ENCODE measurements at places on chromosomes 1 and 21.

GRCh38 chr1:224217655-224218623 is 34.9 kb downstream of the DEGS1 start:
- no peak for DNase-seq

GRCh38 chr1:114585231-114585630 is 3.8 kb upstream of the BCAS2 start:
- DNase-seq = no peak

DNA sequence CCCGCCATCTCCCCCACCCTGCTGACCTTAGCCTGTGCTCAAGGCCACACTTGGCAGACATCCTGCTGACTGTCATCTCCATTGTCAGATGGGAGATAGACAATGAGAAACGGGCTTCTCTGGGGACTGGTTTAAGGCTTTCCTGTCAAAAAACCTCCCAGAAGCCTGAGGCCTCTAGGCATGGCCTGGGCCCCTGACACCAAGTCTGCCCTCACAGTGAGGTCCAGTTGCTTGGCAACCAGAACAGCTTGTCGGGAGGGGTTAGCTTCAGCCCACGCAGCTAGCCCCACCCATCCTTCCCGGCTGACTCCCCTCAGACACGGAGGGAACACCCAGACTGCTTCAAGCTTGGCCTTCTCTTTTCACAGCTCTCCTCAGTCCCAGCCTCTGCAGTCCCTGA is 11.0 kb downstream of the PLEKHA6 start:
- DNase-seq = peak; percentile 36

DNA sequence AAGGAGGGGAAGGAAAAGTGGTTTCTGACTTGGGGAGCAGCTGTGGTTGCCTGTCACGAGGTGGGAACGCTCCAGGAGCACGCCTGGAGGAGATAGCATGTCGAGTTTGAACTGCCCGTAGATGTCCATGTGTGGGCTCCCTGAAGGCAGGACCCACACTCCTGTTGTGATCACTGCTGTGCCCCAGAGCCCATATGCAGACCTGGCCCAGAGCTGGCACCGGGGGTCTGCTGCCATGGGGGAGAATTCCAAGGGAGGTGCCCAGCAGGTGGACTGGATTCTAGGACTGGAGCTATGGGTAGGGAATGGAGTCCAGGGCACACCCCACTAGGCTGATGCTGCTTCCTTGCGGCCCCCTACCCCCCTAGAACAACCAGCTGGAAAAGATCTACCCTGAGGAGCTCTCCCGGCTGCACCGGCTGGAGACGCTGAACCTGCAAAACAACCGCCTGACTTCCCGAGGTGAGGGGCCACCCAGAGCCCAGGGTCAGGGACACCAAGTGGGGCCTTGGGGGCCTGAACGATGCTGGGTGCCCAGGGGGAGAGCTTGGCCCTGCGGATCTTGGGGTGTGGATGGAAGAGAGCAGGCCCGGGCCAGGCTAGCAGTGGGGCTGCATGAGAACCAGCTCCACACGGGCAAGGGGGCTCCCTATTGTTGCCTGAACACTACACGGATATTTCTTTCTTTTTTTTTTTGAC is 9.3 kb downstream of the PODN start:
- no peak for DNase-seq

GRCh38 chr1:64518692-64519481 is 49.0 kb downstream of the CACHD1 start:
- no peak for DNase-seq

GRCh38 chr1:201610858-201611257 is 71.9 kb downstream of the NAV1 start:
- no peak for DNase-seq

- DNase-seq = no peak
Measured at GRCh38 chr21:36211660-36212512, 55.3 kb downstream of the DOP1B start.

- no peak for DNase-seq
Measured at GRCh38 chr1:178021950-178022349, 52.1 kb upstream of the SEC16B start.

GRCh38 chr1:147545133-147545532 is 3.8 kb downstream of the BCL9 start:
- DNase-seq = no peak

- DNase-seq = peak; percentile 24
Measured at GRCh38 chr1:74731399-74732052, 1.3 kb downstream of the CRYZ start.

DNA sequence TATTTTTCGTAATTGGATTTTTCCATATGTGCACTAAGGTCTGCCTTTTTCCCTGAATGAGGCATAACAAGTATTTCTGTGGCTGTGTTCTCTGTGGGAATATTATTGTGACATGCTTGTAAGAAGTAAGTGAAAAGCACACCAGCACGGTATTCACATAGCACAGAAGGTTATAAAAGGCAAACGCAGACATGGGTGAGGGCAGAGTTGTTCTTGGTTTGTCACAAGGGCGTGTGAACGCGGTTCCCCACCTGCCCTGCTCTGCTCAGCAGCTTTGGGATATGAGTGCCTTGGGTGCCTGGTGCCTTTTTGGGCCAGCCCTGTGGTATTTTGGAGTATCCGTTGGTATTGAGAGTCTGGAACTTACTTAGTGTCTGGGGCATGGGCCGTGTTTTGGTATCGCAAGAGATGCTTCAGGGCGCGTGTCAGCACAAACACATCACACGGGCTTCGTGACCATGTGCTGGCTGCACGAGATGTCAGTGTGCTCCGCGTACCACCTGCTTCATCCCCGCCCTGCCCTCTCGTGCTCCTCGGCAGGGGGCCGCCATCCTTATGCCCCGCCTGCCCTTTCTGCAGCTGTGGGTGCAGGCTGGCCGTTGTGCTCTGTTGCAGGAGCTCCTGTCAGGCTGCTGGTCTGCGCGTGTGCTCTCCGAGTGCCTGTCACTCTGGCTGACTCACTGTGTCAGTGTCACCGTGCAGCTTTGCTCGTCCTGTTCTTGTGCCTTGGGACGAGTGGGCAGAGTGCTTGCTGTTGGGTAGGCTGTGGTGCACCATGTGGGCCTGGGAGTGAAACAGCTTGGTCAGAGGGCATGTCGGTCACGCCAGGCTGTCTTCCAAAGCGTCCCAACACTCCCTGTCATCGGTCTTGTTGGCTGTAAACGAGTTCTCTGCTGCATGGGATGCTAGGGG is 15.0 kb downstream of the SKI start:
- DNase-seq = no peak

DNA sequence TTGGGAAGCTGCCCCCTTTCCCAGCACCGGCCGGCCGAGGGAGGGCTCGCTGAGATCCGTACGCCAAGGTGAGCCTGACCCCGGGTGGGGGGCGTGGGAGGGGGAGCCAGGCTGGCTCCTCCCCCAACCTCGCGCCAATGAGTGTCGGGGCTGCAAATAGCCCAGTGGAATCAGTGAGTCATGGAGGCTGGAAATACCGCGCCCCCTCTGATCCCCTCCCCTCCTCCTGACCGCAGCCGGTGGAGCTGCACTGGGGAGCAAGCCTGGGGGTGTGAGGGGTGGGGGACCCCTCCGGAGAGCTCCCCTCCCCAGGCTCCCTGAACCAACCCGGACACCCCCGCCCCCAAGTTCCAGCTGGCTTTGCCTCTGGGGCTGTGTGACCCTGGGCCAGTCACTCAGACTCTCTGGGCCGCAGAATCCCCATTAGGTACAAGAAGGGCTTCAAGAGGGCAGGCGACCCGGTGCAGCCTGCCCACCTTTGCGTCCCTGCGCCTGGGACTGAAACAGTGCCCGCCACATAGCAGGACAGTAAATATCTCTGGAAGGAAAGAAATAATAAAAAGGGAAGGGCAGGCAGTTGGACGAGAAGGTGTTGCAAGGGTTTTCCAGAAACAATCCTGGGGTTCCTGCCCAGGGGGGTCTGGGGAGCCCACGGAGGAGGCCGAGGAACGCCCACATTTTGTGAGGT is 4.5 kb downstream of the HSPB7 start:
- DNase-seq = peak; percentile 80
